ENCODE measurements at places on chromosomes 3 and 15.

GRCh38 chr3:184771301-184772127 lies 40.5 kb upstream of the VPS8 start:
- DNase-seq, result no peak

- DNase-seq, result no peak
Measured at GRCh38 chr15:80487839-80488390, 83.7 kb downstream of the ARNT2 start.

DNA sequence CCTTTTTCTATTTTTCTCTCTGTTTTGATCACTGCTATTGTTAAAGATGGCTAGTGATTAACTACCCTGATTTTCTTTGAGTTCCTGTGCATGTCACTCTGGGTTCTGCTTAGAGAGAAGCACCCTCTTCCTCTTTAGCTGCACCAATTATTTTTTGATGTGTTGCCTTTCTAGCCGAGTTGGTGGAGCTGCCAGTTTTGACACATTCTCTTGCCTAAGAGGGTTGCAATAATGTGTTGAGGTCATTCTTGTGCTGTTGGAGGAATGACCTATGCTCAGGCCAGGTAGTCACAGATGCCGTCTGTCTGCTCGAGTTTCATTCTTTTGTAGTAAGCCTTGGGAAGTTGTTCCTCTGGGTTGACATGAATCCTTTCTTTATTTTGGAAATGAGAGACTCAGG lies 84.6 kb upstream of the DPH6 start:
- DNase-seq, result no peak

- DNase-seq, result no peak
Measured at GRCh38 chr15:92706201-92706600, 50.6 kb upstream of the FAM174B start.

- DNase-seq, result no peak
Measured at GRCh38 chr15:74326746-74327145, 40.7 kb downstream of the CYP11A1 start.

- no peak for DNase-seq
Measured at GRCh38 chr15:66050264-66050663, 181.0 kb downstream of the RAB11A start.
